ENCODE measurements at places on chromosomes 4 and X. TPM values are rescaled to one million over a fixed set of nuclear protein-coding genes. Genes with fewer than 3 reads are reported as not detected.

GRCh38 chr4:174423257-174423944, 98.9 kb downstream of the HPGD start:
- H3K4me3 ChIP-seq, result no peak overlapping the region
- no peaks in the 10 kb centered on the region for H3K4me1 ChIP-seq
- H3K27ac ChIP-seq, result no peak overlapping the region
- no peaks in the 10 kb centered on the region for H3K36me3 ChIP-seq
- no peaks in the 10 kb centered on the region for H3K27me3 ChIP-seq

The DMP1 gene
- not detected for total RNA-seq

DNA sequence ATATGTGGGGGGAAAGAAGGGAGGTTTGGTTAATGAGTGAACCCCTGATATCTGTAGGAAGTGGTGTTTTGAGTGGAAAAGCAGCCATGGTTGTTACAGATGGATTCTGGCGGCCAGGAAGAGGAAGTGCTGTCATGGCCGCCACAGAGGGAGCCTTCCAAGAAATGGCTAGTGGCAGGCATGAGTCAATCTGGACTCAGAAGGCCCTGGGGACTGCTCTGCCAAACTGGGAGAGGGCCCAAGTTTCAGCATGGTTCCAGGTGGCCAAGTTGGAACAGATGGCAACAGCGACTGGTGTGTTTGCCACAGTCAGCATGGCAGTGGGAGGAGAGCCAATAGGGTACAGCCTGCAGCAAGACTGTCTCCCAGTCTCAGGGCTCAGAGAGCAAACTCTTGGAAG, 32.5 kb downstream of the ETDB start:
- DNase-seq, result no peak
- H3K4me3 ChIP-seq, result no peak overlapping the region
- no peaks in the 10 kb centered on the region for H3K4me1 ChIP-seq
- peaks cover 2% of the 10 kb centered on the region for H3K27me3 ChIP-seq
- no peak overlapping the region for H3K27ac ChIP-seq

GRCh38 chrX:72060196-72060920, 71.4 kb downstream of the RTL5 start:
- H3K4me1 ChIP-seq, result no peaks in the 10 kb centered on the region
- H3K4me3 ChIP-seq, result no peak overlapping the region
- H3K36me3 ChIP-seq, result no peaks in the 10 kb centered on the region
- DNase-seq, result peak; percentile 5

- H3K36me3 ChIP-seq, result no peaks in the 10 kb centered on the region
- H3K27ac ChIP-seq, result no peak overlapping the region
- H3K4me3 ChIP-seq, result no peak overlapping the region
- peaks cover 1% of the 10 kb centered on the region for H3K4me1 ChIP-seq
- peak; percentile 30 for DNase-seq
- H3K27me3 ChIP-seq, result no peaks in the 10 kb centered on the region
Observed at GRCh38 chr4:103050736-103051436, 25.7 kb downstream of the SLC9B2 start.

- H3K36me3 ChIP-seq, result no peaks in the 10 kb centered on the region
- peaks cover 16% of the 10 kb centered on the region for H3K27me3 ChIP-seq
- no peak overlapping the region for H3K4me3 ChIP-seq
Observed at GRCh38 chr4:78945651-78946179, 6.5 kb upstream of the PAQR3 start.

The PRR32 gene
- not detected for total RNA-seq

DNA sequence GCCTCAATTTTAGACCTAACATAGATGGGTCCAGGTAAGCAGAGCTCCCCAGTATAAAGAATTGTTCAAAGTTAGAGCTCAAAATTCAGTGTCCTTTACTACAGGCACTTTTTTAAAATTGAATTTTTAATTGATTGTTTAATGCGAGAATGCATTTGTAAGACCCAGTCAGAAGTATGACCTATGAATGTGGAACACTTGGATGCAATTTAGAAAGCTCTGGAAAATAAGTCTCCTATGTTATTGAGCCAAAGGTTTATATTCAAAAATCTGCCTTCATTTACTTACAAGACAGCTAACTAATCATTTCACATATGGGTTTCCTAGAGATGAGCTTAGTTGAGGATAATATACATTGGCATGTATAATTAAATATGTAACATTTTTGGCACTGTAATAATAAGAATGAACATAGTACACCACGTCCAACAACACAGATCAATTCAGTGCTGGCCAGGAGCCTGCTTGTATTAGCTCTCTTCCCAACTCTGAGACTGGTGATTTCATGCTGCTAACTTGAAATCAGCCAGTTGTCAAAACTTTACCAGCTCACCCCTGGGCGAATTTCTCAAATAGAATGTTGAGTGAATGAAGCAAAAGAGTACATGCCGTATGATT, 197.2 kb upstream of the NPY2R start:
- H3K4me1 ChIP-seq, result no peaks in the 10 kb centered on the region
- no peak for DNase-seq
- no peak overlapping the region for H3K27ac ChIP-seq
- no peak overlapping the region for H3K4me3 ChIP-seq
- H3K36me3 ChIP-seq, result no peaks in the 10 kb centered on the region

The CD40LG gene
- not detected for total RNA-seq

The IL1RAPL2 gene
- total RNA-seq, result not detected

The PRRG1 gene
- total RNA-seq, result 16.1 TPM

GRCh38 chr4:128660361-128661215, 148.9 kb upstream of the JADE1 start:
- H3K27me3 ChIP-seq, result no peaks in the 10 kb centered on the region
- DNase-seq, result peak; percentile 74
- peaks cover 6% of the 10 kb centered on the region for H3K4me1 ChIP-seq

Measured in IMR-90 (cell line).